ENCODE measurements at places on chromosomes 7 and 10.

DNA sequence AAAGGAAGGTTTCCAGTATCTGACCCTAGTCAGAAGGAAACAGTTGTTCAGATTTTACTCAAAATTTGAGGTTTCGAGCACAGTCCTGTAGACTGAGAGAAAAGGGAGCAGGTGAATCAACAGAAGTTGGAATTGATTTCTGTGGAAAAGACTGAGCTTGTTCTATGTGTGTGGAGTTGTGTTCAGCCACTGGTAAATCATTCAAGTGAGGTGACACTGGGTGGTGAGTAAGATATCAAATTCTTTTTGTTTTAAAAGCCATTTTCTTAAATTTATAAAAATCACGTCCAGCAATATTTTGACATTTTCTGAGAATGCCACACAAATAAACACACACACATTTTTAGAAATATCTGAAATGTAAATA is 165.1 kb downstream of the HGF start:
- no peak for DNase-seq

DNA sequence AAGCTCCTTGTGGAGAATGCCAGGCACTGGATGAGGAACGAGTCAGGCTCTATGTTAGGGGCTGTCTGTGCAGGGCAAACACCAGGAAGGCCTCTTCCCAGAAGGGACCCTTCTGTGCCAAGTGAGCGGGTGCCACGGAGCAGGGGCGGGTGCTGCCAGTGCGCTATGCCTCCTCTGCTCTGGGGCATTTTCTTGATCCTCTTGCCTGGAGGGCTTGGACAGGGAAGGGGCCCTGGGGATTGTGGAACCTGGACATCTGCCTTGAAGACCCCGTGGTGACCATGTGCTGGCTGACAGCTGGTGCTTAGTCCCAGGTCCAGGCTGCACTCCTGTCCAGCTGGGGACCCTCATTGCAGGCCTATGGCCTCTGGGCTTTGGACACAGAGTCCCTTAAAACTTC is 15.4 kb upstream of the TBRG4 start:
- DNase-seq: no peak

- no peak for DNase-seq
Measured at GRCh38 chr7:112854169-112854568, 64.0 kb upstream of the TMEM168 start.

DNA sequence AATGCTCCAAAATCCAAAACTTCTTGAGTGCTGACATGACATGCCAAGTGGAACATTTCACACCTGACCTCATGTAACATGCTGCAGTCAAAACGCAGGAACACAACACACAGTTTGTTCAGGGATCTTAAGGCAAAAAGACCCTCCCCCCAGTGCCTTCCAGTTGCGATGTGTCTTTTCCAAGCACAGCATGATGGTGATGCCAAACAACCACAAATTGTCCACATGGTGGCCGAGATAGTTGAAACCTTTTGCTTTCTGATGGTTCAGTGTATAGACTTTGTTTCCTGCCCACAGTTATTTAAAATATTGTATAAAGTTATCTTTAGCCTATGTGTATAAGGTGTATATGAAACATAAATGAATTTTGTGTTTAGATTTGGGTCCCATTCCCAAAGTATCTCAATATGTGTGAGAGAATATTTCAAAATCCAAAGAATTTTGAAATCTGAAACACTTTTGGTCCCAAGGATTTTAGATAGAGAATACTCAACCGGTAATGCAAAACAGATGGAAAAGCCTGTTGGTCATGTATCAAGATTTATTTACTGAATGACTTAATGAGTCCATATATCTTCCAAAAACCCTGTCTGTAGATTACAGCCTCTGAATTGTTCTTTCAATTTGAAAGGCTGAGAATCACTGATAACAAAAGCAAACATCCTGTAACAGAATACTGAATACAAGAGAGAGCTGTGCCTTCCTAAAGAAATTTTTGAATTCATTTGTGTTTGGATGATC is 93.4 kb upstream of the OIT3 start:
- no peak for DNase-seq

GRCh38 chr10:62671104-62671503 is 133.4 kb upstream of the ADO start:
- no peak for DNase-seq

DNA sequence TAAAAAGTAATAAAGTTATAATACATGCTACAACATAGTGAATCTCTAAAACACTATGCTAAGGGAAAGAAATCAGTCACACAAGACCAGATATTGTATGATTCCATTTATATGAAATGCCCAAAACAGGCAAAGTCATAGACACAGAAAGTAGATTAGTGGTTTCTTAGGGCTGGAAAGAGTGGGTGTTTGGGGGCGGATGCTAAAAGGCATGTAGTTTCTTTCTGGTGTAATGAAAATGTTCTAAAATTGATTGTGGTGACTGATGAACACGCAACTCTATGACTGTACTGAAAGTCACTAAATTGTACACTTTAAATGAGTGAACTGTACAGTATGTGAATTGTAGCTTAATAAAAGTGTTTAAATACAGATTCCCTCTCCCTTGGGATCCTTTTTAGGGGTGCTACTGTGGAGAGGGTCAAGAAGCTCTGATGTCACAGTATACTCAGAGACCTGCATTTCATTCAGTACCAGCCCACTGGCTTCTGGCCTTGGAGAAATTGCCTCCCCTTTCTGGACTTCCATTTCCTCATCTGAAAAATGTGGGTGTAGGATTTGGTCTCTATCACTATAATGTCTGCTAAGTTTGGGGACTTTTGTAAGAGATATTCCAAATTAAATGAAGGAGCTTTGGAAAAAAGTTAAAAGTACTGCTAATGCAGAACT is 46.4 kb downstream of the AOAH start:
- peak; percentile 77 for DNase-seq

DNA sequence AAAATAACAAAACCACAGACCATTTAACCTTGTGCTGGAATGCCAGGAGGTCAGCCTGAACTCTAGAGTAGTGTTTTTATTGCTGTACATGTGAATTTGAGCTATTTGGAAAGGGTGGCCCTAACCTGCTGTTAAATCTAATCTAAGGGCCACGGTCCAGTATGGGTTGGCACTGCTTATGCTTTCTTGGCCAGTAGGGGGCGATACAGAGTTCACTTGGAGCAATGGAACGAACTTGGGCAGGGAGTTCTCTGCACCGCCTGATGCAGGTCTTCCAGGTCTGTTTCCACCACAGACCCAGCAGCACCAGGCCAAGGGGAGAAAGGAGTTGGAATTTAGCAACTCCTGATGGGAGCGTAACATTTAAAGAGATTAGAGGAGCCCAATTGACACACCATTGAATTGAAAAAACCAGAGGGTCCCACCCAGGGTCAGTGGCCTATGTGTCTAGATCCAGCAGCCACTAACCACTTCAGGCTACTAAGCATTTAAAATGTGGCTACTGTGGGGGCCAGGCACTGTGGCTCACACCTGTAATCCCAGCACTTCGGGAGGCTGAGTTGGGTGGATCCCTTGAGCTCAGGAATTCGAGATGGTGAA is 75.7 kb upstream of the EFCAB10 start:
- DNase-seq: peak; percentile 75

Measured in activated CD4-positive, alpha-beta T cell treated with anti-CD3 and anti-CD28 coated beads, Interleukin-2, amount 50 U/mL, for 16 hours (primary cell).